Kasumi-1 (cell line): ENCODE measurements at places on chromosomes 2 and 18.

- no peak for DNase-seq
These were observed 410.9 kb upstream of the CYRIA start for GRCh38 chr2:17076533-17076932.

DNA sequence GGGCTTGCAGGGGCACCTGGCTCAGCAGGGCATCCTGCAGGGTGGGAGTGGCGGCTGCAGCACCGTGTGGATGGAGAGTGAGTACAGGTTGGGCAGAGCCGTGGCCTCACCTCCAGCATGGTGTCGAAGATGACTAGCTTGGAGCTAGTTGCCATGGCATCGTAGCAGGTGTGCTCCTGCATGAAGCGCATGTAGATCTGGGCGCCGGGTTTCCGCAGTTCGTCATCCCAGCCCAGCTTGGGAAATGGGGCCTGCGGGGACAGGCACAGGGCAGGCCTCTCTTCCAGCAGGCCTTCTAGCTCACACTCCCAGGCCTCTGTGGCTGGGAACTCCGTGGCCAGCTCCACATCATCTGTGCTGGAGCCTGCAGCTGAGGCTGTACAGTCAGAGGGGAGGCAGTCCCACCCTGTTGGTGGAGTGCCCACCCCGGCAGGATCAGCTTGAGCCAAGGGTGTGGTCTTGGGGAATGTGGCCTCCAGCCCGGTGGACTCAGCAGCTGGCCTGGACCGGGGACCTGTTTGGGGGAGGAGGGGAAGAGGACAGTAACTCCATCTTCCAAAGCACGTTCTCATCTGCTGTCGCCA lies 1.6 kb downstream of the PRKAG3 start:
- DNase-seq, result no peak

DNA sequence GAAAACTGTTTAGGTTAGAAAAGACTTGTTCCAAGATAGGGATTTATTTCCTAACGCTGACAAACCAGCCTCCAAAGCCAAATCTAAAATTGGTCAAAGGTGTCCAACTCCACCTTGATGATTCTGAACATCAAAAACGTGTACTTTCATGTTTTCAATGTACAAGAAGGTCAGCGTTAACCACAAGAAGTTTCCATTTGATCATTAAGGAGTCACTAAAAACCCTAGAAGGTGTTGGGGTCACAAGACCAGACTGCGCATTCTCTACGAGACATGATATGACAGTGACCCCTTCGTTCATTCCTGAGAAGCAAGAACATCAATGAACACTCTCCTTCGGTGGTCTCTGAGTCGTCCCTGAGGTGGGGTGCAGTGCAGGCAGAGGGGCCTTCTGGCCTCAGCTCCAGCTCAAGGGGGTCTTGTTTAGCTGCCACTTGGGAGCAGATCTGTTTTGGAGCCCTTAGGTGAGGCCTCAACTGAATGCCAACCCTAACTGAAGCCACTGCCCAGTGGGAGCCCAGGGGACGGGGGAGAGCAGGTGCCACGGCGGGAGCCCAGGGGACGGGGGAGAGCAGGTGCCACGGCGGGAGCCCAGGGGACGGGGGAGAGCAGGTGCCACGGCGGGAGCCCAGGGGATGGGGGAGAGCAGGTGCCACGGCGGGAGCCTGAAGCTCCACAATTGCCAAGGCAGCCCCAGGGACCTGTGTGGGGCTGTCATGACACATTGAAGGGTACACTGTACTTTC lies 55.2 kb downstream of the PARD6G start:
- no peak for DNase-seq

DNA sequence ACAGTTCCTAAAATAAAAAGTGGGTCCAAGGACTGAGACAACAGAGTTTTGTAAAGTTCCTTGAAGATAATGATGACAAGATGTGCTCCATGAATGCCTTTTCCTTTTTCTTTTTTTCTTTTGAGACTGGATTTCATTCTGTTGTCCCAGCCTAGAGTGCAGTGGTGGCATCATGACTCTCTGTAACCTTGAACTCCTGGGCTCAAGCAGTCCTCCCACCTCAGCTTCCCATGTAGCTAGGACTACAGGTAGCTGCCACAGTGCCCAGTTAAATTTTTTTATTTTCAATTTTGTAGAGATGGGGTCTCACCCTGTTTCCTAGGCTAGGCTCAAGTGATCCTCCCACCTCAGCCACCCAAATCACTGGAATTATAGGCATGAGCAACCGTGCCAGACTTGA lies 16.1 kb upstream of the TTC27 start:
- no peak for DNase-seq
